ENCODE measurements at places on chromosomes 4 and X.

GRCh38 chr4:82525307-82525911 lies 36.4 kb downstream of the TMEM150C start:
- no peaks in the 10 kb centered on the region for H3K4me1 ChIP-seq
- H3K27me3 ChIP-seq: no peaks in the 10 kb centered on the region
- H3K4me3 ChIP-seq: no peak overlapping the region
- no peaks in the 10 kb centered on the region for H3K36me3 ChIP-seq
- no peak overlapping the region for H3K27ac ChIP-seq

DNA sequence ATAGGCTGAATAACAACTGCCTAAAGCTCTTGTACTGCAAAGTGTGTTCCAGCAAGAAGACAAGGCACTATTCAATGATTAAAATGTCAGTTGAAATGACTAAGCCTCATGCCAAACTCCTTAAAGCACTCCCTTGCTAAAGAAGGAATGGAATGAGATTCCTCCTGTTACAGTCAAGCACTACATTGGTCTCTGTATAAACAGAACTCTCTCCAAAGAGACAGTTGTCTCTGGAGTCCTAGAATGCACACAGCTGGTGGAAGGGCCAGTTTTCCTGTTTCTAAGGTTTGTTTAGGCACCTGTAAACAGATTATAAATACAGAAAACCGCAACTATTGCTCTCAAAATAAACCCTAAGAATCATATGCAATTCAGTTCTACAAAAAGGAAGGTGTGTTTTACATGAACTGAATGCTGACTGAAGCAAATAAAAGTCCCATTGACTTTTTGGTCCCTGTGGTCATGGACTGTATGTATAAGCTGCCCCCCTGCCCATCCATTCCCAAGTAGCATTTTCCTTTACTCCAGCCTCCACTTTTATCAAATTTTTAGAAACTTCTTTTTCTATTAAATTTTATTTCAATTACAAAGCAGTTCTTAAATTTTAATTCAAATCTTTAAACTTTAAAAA lies 47.0 kb downstream of the FAT1 start:
- no peak for DNase-seq
- H3K4me1 ChIP-seq: peaks cover 14% of the 10 kb centered on the region
- H3K27ac ChIP-seq: no peak overlapping the region
- no peaks in the 10 kb centered on the region for H3K27me3 ChIP-seq
- no peaks in the 10 kb centered on the region for H3K36me3 ChIP-seq
- H3K4me3 ChIP-seq: no peak overlapping the region

DNA sequence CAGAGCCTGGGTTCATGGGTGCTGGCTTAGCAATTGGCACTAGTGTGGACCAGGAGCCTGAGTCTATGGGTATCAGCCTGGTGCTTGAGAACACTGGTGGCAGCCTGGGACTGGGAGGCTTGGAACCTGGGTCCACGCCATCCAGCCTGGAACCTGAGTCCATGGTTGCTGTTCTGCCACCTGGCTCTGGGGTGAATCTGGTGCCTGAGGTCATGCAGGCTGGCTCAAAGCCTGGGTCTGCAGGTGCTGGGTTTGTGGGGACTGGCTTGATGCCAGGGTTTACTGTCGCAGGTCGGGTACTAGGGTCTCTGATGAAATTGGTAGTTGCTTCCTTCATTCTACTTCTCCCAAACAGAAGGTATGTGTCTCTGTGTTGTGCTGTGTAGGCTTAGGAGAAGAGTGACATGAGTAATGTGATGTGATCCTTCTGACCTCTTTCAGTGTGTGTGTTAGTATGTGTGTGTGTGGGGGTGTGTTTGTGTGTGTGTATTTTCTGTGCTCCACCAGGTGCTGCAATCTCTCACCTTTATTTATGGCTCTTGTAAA lies 517.0 kb upstream of the EPHA5 start:
- no peak overlapping the region for H3K4me3 ChIP-seq
- no peak for DNase-seq
- no peak overlapping the region for H3K27ac ChIP-seq
- H3K27me3 ChIP-seq: no peaks in the 10 kb centered on the region
- H3K36me3 ChIP-seq: no peaks in the 10 kb centered on the region

DNA sequence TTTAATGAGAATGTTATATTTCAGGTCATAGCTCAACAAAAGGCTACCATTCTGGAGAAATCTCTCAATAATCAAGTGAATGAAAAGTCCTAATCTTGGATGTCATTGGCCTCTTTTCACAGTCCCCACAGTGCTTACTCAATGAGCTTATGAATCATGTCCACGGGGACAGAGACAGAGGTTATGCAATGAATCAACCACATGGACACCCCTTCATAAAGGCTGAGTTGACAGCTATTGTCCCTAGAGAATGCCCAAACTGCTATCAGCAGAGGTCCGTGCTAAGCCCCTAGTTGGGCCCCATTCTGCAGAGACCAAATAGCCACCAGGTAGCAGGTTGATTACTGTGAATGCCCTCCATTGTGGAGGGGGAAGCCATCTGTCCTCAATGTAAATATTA lies 158.1 kb downstream of the LHFPL1 start:
- no peaks in the 10 kb centered on the region for H3K4me1 ChIP-seq
- DNase-seq: no peak
- no peak overlapping the region for H3K4me3 ChIP-seq
- no peaks in the 10 kb centered on the region for H3K36me3 ChIP-seq

GRCh38 chr4:137661693-137662092 lies 129.4 kb upstream of the PCDH18 start:
- DNase-seq: no peak
- peak overlapping the region; percentile 36 for H3K27ac ChIP-seq
- no peaks in the 10 kb centered on the region for H3K36me3 ChIP-seq
- H3K4me1 ChIP-seq: no peaks in the 10 kb centered on the region

DNA sequence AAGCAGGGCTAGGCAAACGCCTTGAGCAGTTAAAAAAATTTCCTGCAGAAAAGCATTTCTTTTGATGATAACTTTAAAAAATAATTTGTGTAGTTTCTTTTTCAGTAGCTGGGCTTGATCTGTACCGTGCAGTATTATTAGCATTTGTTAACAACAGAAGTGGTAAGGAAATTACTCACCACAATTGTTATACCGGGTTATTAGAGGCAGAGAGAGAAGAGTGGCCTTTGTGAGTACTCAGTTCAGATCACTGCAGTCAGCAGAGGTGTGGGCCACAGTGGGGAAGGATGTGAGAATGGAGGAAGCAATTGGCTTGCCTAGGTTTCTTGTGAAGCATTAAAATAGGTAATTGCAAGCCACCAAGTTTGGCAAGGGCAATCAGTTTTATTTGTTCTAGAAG lies 14.3 kb upstream of the IL21 start:
- H3K27me3 ChIP-seq: no peaks in the 10 kb centered on the region
- no peak for DNase-seq
- H3K4me3 ChIP-seq: no peak overlapping the region
- no peaks in the 10 kb centered on the region for H3K4me1 ChIP-seq
- H3K27ac ChIP-seq: no peak overlapping the region

DNA sequence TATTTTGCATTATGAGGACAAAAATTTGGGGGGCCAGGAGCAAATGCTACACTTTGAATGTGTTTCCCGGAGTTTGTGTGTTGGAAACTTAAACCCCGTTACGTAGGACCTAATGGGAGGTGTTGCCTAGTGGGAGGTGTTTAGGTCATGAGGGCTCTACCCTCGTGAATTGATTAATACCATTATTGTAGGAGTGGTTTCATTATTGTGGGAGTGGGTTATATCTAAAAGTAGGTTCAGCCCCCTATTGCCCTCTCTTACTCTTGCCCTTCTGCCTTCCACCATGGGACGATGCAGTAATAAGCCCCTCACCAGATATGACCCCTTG lies 15.5 kb downstream of the UBA6 start:
- H3K4me3 ChIP-seq: no peak overlapping the region
- H3K27ac ChIP-seq: no peak overlapping the region
- no peak for DNase-seq

- H3K27ac ChIP-seq: no peak overlapping the region
- no peaks in the 10 kb centered on the region for H3K4me1 ChIP-seq
- no peak for DNase-seq
- no peaks in the 10 kb centered on the region for H3K27me3 ChIP-seq
These were observed 159.4 kb downstream of the OPHN1 start for GRCh38 chrX:68273887-68274286.

DNA sequence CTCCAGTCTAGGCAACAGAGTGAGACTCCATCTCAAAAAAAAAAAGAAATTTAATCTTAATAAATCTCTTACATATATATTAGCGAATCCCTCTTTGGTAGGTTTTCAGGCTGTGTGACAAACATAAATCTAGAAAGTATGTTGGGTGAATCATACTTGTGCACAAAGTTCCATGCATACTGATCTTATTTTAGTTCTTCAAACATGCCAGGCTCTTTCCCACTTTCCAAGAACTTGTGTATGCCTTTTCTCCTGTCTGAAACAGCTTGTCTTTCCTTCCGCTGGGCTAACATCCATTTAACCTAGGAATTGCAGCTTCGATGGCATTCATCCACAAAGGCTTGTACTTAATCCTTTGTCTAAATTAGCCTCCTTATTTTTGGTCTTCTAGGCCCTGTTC lies 156.6 kb upstream of the CASK start:
- no peak overlapping the region for H3K4me3 ChIP-seq
- H3K36me3 ChIP-seq: no peaks in the 10 kb centered on the region
- no peaks in the 10 kb centered on the region for H3K27me3 ChIP-seq

DNA sequence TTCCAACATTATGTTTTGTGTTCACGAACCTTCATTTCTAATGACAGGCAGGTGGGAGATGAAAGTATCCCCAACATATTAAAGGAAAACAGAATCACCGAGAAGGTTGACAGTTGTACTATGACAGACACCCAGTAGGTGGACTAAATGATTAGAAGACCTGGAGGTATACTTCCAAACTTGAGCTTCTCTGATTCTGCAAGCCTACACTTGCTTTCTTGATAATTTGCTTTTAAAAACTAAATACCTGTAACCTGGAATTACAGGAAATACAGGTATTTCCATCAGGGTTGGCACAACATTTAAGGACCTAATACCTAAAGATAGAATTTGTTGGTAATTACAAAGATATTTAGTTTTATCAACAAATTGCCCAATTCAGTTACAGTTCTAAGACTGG lies 43.4 kb downstream of the C4orf51 start:
- H3K4me3 ChIP-seq: no peak overlapping the region
- peaks cover 18% of the 10 kb centered on the region for H3K4me1 ChIP-seq
- H3K27me3 ChIP-seq: no peaks in the 10 kb centered on the region

DNA sequence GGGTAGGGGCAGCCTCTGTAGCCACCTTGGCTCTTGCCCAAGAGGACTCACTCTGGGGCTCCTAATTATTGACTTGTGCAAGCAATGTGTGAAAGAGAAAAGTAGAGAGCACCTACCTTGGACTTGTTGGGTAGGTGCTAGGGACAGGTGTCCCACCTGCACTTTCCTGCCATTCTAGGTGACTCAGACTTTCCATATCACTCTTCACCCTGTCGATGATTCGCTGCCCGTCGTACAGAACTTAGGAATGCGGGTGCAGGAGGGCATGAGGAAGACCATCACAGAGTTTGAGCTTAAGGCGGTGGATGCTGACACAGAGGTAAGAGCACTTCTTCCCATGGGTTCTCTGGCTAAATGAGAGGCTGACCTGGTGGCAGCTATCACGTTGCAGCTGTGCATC lies 87.3 kb upstream of the ANXA3 start:
- H3K4me3 ChIP-seq: no peak overlapping the region
- DNase-seq: no peak
- H3K27me3 ChIP-seq: no peaks in the 10 kb centered on the region
- no peak overlapping the region for H3K27ac ChIP-seq

GRCh38 chr4:95165926-95166524 lies 382.7 kb downstream of the UNC5C start:
- no peaks in the 10 kb centered on the region for H3K36me3 ChIP-seq
- H3K27ac ChIP-seq: no peak overlapping the region
- H3K4me3 ChIP-seq: no peak overlapping the region
- DNase-seq: no peak

GRCh38 chrX:23901805-23902204 lies 5.9 kb downstream of the APOO start:
- H3K4me1 ChIP-seq: peaks cover 4% of the 10 kb centered on the region
- no peaks in the 10 kb centered on the region for H3K36me3 ChIP-seq
- peak; percentile 6 for DNase-seq
- H3K27ac ChIP-seq: peak overlapping the region; percentile 82
- H3K4me3 ChIP-seq: no peak overlapping the region

GRCh38 chr4:8552024-8552423 lies 28.2 kb upstream of the GPR78 start:
- H3K27ac ChIP-seq: no peak overlapping the region
- no peak overlapping the region for H3K4me3 ChIP-seq
- DNase-seq: no peak
- H3K4me1 ChIP-seq: no peaks in the 10 kb centered on the region
- H3K27me3 ChIP-seq: no peaks in the 10 kb centered on the region

DNA sequence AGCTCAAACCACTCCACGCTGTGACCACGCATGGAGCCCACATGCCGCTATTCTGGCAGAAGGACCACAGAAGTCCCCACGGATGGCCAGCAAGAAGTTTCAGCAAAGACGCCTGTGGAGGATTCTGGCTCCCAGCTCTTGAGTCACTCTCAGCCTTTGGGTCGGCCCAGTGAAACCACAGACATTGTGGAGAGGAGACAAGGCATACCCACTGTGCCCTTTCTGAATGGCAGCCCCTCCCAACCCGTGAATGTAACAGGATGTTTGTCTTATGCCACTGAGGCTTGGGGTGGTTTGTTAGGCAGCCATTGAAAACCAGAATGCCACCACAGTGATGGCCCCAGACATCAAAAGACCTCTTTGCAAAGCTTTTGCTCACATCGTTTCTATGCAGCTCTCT lies 42.7 kb downstream of the ABLIM2 start:
- no peak for DNase-seq
- no peaks in the 10 kb centered on the region for H3K36me3 ChIP-seq
- no peak overlapping the region for H3K27ac ChIP-seq
- H3K27me3 ChIP-seq: no peaks in the 10 kb centered on the region
- no peaks in the 10 kb centered on the region for H3K4me1 ChIP-seq

- no peaks in the 10 kb centered on the region for H3K27me3 ChIP-seq
- H3K36me3 ChIP-seq: no peaks in the 10 kb centered on the region
- no peak overlapping the region for H3K27ac ChIP-seq
- no peaks in the 10 kb centered on the region for H3K4me1 ChIP-seq
- no peak overlapping the region for H3K4me3 ChIP-seq
These were observed 284.3 kb downstream of the CXXC4 start for GRCh38 chr4:104210420-104210819.

DNA sequence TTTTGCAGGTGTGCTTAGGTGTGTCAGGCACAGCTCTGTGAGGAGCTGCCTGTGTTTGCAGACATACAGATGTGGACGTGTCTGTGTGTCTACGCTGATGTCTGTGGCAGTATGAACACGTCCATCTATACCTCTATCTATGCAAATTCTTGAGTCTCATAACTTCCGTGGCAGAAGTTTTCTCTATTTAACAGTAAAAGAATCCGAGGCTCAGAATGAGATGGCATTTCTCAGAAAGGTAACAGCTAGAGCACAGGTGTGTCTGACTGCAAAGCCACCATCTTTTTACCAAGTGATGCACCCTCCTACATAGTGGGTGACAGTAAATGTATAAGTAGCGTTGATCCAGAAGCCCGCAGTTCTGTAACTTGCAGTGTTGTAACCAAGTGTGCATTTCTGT lies 39.9 kb upstream of the CYP4V2 start:
- no peaks in the 10 kb centered on the region for H3K27me3 ChIP-seq
- H3K27ac ChIP-seq: no peak overlapping the region
- no peaks in the 10 kb centered on the region for H3K36me3 ChIP-seq
- H3K4me1 ChIP-seq: no peaks in the 10 kb centered on the region
